ENCODE measurements at places on chromosomes 13 and 19.

GRCh38 chr19:7722231-7722651 lies 9.7 kb downstream of the CLEC4G start:
- no peak for DNase-seq

DNA sequence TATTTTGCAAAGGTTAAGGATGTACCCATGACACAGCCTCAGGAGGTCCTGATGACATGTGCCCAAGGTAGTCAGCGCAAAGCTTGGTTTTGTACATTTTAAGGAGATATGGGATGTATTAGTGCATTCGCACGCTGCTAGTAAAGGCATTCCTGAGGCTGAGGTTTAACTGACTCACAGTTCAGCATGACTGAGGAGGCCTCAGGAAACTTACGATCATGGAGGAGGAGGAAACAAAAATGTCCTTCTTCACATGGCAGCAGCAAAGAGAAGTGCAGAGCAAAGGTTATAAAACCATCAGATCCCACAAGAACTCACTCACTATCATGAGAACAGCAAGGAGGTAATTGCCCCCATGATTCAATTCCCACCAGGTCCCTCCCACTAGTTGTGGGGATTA lies 1017.4 kb downstream of the EFNB2 start:
- DNase-seq, result no peak

- no peak for DNase-seq
Observed at GRCh38 chr13:45702088-45702487, at the start of gene CBY2. Gene CBY2, plus strand, starts transcription at chr13:45702320. Its CDS starts 71 bp downstream, at chr13:45702391.

DNA sequence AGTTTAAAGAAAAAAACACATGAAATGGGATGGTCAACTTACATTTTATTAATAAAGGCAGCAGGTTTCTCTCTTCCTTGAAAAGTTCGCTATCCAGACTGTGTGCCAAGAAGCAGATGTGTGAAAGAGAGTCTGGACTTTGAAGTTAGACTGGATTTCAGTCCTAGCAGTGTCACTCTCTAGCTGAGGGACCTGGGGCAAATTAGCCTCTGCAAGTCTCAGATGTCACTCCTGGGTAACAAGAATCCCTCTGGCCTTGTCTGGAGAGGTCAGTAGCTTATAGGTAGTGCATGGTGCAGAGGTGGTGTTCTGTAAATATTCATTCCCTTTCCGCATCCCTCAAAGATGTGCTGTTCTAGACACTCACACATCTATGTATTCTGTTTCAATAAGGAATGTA lies 187.6 kb upstream of the RNF113B start:
- no peak for DNase-seq

DNA sequence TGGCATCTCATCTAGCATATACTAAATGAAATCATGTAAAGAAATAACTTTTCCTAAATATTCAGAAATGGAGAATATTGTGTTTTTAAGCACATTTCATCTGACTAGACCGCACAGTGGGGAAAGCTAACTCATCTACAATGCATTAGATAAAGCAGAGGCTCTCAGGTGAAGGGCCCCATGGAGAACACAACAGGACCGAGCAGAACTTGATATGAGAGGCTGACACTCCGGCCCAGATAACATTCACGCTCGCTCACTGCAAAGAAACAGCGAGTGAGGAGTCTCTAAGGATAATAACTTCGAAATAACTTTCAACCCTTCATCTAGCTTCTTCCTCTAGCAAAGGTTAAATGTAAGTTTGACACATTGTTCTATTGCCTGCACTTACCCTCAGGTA lies 130.6 kb downstream of the PCDH9 start:
- no peak for DNase-seq

GRCh38 chr19:16328824-16329482 lies 4.3 kb downstream of the KLF2 start:
- no peak for DNase-seq

GRCh38 chr13:23752111-23753001 lies 136.8 kb downstream of the MIPEP start:
- no peak for DNase-seq

All from GOT3 (cell line).